ENCODE measurements at places on chromosomes 3 and 15.

DNA sequence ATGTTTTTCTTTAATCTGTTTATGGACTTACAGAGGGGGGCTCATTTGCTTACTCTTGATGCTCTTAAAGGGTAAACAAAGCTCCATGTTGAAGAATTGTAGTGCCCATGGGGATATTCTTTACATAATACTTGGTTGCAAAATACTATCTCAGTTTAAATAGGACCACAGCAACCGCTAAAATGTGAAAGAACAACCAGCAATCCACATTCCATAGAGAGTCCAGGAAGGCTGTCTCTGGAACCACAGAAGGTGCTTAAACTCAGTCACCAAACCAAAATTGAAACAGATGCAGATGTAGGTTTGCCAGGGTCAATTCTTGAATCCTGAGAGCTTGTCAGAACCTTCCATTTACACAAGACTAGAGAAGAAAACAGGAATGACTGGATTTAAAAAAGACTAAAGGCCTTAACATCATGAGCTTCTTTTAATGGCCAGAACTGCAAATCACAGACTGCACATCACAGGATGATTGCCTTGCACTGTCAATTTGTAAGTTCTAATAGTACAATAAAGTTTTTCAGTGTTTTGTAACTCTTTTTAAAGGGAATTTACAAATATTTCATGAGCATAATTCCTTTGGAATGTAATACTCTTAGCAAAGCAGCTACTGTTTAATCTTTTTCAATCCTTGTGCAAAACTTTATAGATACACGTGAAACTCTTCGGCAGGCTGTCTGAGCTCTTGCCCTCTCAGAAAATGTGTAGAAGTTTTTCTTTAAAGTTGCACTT lies 661.6 kb downstream of the SI start:
- DNase-seq: no peak

DNA sequence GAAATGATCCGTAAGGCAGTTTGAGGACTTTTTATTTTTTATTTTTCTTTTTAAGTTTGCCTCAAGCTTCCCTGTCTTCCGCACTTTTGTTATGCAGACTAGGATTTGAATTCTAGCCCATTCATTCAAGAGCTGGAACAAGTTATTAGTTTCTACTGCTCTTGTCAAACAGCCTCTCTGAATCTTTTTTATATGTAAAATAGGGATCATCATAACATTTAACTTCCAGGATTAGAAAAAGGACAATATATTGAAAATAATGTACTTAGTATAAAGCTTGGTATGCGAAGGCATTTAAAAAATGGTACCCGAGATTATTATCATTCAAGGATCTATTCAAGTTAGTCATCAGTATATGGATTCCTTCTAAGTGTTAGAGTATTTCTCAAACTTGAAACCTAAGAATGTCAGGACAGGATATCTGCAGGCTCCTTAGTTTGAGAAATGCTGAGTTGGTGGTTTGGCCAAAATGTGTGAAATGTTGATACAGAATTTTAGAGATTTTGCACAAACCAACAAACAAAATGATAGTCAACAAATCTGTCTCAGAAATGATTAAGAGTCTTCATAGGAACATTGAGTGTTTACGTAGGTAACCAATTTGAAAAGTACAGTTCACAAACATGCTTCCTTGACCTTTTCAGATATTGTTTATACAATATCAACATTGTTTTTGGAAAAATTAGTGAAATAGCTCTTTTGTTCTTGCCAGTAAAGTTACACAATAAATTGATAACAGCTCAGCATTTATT lies 40.5 kb upstream of the IGSF10 start:
- no peak for DNase-seq

DNA sequence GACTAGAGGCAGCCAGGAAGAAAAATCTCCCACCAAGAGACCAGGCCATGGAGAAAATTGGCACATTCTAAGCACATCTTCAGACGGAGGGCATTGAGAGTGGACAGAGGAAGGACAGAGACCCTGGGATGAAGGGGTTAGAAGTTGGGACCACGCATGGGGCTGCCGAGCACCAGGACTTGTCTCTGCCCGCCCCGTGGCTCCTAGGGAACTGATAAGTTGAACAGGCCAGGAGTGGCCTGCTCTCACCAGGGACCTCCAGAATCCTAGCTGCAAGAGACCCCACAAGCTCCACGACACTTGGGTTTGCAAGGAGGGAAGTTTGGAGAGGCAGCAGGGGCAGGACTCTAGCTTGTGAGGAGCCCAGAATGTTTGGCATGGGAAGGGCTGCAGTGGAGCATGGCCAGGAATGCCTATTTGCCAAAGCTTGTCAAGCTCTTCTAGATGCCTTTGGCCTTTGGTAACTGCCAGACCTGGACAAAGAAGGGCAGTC lies 355.1 kb downstream of the NSUN3 start:
- DNase-seq: no peak

GRCh38 chr3:62439176-62439813 lies 65.9 kb upstream of the FEZF2 start:
- DNase-seq: no peak

DNA sequence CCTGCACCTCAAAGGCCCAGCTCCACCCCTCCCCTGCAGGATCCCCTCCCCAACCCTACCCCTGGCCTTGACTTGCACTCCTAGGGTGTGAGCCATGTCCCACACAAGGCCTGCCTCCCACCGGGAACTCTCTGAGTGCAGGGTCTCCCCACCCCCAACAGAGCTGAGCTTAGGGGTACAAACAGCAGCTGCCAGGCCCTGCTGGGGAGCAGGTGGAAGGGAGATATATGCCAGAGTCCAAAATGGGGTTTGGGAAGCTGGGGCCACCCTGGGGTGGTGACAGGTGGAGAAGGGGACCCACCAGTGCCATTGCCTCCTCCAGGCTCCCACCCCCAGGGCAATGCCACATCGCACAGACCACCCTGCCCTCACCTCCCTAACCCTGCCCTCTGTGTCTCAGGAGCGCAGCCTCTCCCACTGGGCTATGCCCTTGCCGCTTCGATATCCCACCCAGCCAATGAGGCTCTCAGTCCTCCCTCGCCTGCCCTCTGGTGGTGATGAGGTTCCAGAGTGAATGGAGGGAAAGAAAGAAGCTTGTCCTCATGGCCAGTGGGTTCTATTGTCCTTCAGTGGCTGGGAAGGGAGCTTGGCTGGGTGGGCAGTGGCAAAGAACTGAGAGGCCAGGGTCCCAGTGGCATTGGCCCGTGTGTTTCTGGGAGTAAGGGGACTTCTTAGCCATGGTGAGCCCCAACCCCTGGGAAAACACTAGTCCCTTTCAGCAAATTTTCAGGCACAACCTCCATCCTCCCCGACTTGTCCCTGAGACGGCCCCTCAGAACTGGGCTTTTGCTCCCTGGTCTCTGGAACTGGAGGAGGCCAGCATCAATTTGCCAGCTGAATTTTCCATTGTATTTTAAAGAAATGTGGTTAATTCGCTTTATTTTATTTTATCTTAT lies 46.8 kb downstream of the CYP11A1 start:
- DNase-seq: no peak
